ENCODE measurements at places on chromosomes 12 and 14.

GRCh38 chr14:91111443-91111842, 2.4 kb upstream of the DGLUCY start:
- no peak for DNase-seq

DNA sequence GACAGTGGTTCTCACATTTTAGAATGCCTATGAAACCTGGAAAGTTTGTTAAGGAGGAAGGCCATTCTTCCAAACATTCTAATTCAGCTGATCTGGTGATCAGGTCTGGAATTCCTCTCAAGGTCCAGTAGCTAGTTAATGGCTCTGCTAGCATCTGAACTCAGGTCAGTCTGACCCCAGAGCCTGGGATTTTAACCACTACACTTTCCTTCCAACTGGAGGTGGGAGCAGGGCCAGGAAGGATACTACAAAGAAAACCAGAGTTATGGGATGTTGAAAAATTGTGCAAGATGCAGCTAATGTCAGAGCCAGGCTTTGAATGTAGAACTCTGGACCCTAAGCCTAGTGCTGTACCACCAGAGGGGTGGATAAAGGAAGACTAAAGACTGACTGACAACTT, 73.6 kb upstream of the NID2 start:
- DNase-seq = no peak

DNA sequence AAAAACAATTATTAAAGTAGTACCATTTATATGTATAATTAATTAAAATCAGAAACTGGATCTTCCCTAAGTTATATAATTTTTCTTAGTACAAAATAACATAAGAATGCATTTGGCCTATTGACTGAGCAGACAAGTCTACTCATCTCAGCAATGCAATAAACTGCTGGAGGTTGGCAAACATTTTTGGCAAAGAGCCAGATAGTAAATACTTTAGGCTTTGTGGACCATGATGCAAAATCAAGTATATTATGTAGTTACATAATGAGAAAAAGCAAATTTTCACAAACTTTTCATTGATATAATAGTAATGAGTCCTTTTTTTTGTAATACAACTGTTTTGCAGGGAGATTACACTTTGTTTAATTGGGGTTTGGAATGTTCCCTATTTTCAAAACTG, 30.9 kb downstream of the ERGIC2 start:
- no peak for DNase-seq

- no peak for DNase-seq
Measured at GRCh38 chr14:65255583-65256461, 153.5 kb upstream of the MAX start.

- DNase-seq = no peak
Measured at GRCh38 chr14:44898551-44898950, 63.2 kb downstream of the KLHL28 start.
